ENCODE measurements at places on chromosomes 7 and 10.

GRCh38 chr7:35420656-35421055 is 166.8 kb upstream of the TBX20 start:
- no peak for DNase-seq
- no peaks in the 10 kb centered on the region for H3K36me3 ChIP-seq
- no peak overlapping the region for H3K4me3 ChIP-seq

GRCh38 chr7:31084226-31084625 is 32.1 kb downstream of the ADCYAP1R1 start:
- no peaks in the 10 kb centered on the region for H3K4me1 ChIP-seq
- H3K36me3 ChIP-seq = no peaks in the 10 kb centered on the region
- H3K27me3 ChIP-seq = peaks cover 14% of the 10 kb centered on the region
- H3K4me3 ChIP-seq = no peak overlapping the region
- no peak overlapping the region for H3K27ac ChIP-seq

GRCh38 chr10:79221110-79222051 is 125.9 kb upstream of the PPIF start:
- DNase-seq = no peak
- H3K27me3 ChIP-seq = no peaks in the 10 kb centered on the region
- H3K36me3 ChIP-seq = peaks cover 34% of the 10 kb centered on the region
- H3K27ac ChIP-seq = no peak overlapping the region

DNA sequence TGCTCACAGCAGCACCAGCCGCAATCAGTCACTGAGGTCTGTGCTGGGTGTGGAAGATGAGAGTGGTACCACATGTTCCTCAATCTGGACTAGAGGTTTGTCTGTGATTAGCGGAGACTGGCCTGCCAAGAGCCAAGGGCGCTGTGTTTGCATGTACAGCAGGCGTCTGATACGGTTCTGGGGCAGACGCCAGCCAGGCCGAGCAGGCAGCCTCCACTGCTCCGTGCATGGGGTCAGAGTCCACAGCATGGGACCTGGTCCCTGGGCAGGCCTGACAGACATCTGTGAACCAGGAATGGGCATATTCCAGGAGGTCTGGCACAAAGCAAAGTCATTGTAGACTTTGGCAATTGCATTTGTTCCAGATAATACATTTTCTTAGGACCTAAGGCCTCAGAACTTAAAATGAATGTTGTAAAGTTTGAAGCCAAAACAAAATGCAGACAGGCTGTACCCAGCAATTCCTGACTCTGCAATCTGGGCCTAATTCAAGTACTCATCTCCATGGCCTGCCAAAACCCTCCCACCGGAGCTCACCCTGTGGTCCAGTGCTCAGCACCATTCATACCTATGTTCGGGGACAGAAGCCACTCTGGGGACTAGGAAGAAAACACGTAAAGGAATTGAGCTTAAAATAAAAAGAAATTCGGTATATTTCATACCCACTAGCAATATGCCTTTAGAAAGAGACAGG is 50.0 kb upstream of the FAM20C start:
- H3K36me3 ChIP-seq = peaks cover 7% of the 10 kb centered on the region
- no peaks in the 10 kb centered on the region for H3K4me1 ChIP-seq
- H3K4me3 ChIP-seq = no peak overlapping the region

GRCh38 chr7:1357601-1358271 is 101.5 kb downstream of the MICALL2 start:
- H3K36me3 ChIP-seq = no peaks in the 10 kb centered on the region
- H3K4me1 ChIP-seq = no peaks in the 10 kb centered on the region
- no peak for DNase-seq
- no peak overlapping the region for H3K4me3 ChIP-seq
- H3K27me3 ChIP-seq = peaks cover 3% of the 10 kb centered on the region

DNA sequence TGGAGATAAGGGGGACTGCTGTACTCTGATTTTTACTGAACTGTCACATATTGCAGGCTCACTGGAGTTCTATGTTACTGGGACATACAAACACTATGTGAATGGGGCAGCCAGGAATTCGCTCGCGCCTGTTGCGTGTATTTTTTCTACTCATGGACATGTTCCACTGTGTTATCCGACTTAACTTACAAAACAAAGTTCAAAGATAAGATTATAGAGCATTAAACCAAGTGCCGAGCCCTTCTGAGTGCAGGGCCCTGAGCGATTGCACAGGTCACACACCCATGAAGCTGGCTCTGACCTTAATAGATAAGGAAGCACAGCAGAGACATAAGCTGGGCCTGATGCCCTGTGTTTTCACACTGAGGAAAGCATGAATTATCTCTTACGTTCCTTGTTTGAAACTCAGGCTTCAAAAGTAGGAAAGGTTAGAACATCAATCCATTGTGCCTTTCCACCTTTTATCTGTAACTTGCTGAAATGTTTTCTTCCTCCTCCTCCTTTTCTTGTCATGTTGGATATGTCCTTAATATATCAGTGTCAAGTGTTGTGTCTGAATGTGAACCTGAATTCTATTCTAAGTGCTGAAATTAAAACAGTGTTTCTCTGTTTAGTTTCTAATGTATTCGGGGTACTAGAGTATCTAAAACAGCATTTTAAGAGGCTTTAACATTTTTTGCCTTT is 273.8 kb downstream of the AUTS2 start:
- H3K27ac ChIP-seq = no peak overlapping the region
- H3K4me1 ChIP-seq = no peaks in the 10 kb centered on the region
- DNase-seq = no peak
- no peaks in the 10 kb centered on the region for H3K36me3 ChIP-seq
- H3K4me3 ChIP-seq = no peak overlapping the region
- no peaks in the 10 kb centered on the region for H3K27me3 ChIP-seq

DNA sequence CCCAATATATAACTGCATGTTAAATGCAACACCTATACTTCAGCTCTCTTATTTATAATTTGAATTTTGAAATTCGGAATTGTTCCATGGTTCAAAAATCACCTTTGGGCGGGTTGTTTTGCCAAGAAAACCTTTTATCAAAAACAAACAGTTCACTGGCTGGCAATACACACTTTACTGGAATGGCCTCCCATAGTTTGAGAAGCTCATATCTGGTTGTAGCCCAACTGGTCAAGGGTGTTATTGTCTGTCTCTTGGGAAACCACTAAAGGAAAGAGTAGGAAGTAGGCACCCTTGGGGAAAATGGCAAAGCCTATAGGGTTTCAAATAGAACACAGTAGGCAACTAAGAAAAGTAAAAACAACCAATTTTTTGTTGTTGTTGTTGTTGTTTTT is 117.9 kb downstream of the HIPK2 start:
- no peak overlapping the region for H3K27ac ChIP-seq
- no peak overlapping the region for H3K4me3 ChIP-seq
- peaks cover 33% of the 10 kb centered on the region for H3K4me1 ChIP-seq
- H3K27me3 ChIP-seq = no peaks in the 10 kb centered on the region
- no peak for DNase-seq

DNA sequence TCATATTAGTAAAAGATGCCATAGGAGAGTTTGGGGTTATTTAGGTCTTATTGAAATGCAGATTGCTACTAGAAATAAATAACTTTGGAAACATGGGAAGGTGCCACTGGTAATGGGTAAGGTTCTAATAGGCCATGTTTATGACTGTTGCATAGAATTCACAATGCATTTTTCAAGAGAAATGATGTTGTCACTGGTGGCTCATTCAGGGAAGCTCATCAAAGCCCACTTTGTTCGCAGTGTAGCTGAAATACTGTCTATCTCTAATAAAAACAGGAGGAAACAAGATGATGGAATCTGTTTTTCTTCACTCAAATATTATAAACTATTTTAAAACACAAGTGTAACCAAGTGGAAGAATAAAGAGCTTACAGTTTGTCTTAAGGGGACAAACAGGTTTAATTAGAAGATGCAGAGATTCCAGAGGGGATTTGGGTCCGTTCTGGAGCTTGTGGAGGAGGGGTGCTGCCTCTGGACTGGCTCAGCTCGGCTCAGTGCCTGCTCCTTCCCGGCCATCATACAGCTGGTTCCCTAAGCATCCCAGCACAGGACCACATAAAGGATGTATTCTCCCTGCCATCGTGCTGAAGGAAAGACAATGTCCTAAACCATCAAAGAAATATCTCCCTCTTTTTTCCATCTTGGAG is 20.4 kb downstream of the OPALIN start:
- H3K4me3 ChIP-seq = no peak overlapping the region
- peaks cover 2% of the 10 kb centered on the region for H3K27me3 ChIP-seq
- no peaks in the 10 kb centered on the region for H3K36me3 ChIP-seq
- DNase-seq = no peak

DNA sequence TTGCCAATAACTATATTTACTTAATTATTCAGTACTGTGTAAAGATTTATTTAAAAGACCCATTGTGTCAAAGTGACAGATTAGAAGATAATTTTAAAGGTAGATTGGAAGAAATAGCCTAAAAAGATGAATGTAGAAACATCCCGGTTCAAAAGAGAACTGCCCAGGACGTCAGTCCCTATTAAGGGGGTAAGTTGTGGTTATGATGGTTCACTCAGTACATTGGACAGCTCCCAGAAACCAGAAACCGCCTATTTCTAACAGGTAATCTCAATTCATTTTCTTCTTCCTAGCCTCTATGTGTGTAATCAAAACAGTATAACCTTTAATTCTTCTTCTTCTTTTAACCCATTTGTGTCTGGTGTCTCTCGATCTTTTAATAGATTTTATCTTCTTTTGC is 1.5 kb upstream of the FERD3L start:
- no peak for DNase-seq
- no peaks in the 10 kb centered on the region for H3K36me3 ChIP-seq
- no peak overlapping the region for H3K4me3 ChIP-seq
- H3K27ac ChIP-seq = no peak overlapping the region
- H3K4me1 ChIP-seq = no peaks in the 10 kb centered on the region

DNA sequence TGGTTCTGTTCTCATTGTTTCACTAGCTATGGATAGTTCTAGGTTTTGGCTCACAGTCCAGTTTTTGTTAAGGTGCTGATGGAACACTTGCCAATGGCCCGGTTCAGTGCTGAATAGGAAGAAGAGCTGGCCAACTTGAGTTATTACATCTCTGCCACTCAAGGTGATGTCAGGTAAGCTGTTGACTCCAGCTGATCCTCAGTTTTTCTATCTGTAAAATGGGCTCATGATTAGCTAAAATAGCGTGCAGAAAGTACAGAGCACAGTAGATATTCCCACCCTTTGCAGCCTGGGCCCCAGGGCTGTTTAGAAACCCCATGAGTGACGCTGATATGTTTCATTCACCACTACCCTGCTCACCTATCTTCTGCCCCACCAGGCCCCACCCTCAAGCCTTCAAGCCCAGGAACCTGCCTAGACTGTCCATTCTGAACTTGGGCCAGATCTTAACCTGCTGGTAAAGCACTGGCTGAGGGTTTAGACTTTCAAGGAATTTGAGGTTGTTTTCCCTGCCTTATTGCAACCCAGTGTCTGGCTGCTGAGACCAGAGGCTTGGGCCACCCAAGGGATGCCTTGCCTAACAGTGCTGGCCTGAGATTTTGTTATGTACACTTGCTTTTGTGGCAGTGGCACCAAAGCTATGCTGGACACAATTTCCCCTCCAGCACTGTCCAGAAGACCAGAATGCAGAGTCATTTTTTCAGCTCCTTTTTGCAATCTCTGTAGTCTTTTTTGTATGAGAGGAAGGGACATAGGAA is 378.2 kb upstream of the ZMIZ1 start:
- H3K27me3 ChIP-seq = no peaks in the 10 kb centered on the region
- H3K27ac ChIP-seq = no peak overlapping the region
- DNase-seq = no peak
- no peaks in the 10 kb centered on the region for H3K36me3 ChIP-seq
- H3K4me1 ChIP-seq = no peaks in the 10 kb centered on the region

GRCh38 chr10:86392723-86393094 is 26.1 kb upstream of the GRID1 start:
- DNase-seq = no peak
- H3K4me3 ChIP-seq = no peak overlapping the region
- H3K4me1 ChIP-seq = no peaks in the 10 kb centered on the region
- no peaks in the 10 kb centered on the region for H3K36me3 ChIP-seq
- peaks cover 7% of the 10 kb centered on the region for H3K27me3 ChIP-seq

- H3K4me1 ChIP-seq = peaks cover 5% of the 10 kb centered on the region
- H3K36me3 ChIP-seq = no peaks in the 10 kb centered on the region
- peak; percentile 17 for DNase-seq
- peaks cover 23% of the 10 kb centered on the region for H3K27me3 ChIP-seq
- H3K27ac ChIP-seq = no peak within 1 kb of the TSS
These were observed at the start of gene TMEM273 for GRCh38 chr10:49187950-49188761. Gene TMEM273, minus strand, starts transcription at chr10:49188391. Its CDS starts 55 bp downstream, at chr10:49188336.

GRCh38 chr10:49334964-49335363 is 36.0 kb downstream of the C10orf71 start:
- H3K4me3 ChIP-seq = no peak overlapping the region
- DNase-seq = no peak
- H3K27ac ChIP-seq = peak overlapping the region; percentile 73
- H3K4me1 ChIP-seq = peaks cover 14% of the 10 kb centered on the region

GRCh38 chr10:69361303-69361614 is 55.5 kb downstream of the TACR2 start:
- peak overlapping the region; percentile 87 for H3K27ac ChIP-seq
- H3K4me1 ChIP-seq = peaks cover 26% of the 10 kb centered on the region
- H3K27me3 ChIP-seq = no peaks in the 10 kb centered on the region

DNA sequence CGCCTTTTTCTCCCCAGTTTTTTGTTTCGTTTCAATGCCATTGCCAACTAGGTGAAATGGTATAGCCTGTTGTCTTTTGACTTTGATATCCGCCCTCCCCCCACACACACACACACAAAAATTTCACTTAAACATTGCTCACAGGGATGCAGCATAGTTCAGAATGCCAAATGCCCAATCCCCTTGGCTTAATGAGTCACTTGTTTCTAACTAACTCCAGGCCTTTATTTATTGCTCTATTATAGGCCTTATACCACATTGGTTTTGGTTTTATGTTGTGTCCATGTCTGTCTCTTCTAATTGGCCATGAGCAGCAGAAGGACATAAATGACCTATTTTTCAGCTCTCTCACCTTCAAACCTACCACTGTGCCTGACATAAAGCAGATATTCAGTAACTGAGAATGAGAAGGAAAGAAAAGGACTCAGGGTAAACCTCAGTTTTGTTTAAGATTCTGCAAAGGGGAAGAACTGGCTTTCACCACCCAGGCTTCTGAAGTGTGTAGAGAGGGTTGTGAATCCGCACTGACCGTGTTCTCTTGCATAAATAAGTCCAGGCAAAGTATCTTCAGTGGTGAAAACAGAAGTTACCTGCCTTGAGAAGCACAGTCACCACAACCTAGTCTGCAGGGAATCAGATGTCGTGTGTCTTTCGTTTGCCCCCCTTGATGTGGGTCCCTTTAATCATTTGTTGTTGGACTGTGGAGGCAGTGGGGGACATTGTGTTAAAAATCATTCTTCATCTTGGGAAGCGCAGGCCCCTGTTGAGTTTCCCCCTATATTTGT is 139.8 kb downstream of the CELF2 start:
- no peak overlapping the region for H3K27ac ChIP-seq
- H3K4me1 ChIP-seq = peaks cover 100% of the 10 kb centered on the region
- H3K36me3 ChIP-seq = no peaks in the 10 kb centered on the region
- peak; percentile 24 for DNase-seq
- H3K4me3 ChIP-seq = peak overlapping the region; percentile 71

- H3K27ac ChIP-seq = no peak overlapping the region
- no peaks in the 10 kb centered on the region for H3K36me3 ChIP-seq
- H3K27me3 ChIP-seq = peaks cover 10% of the 10 kb centered on the region
- H3K4me3 ChIP-seq = no peak overlapping the region
- H3K4me1 ChIP-seq = no peaks in the 10 kb centered on the region
- DNase-seq = no peak
These were observed 74.7 kb upstream of the INSIG1 start for GRCh38 chr7:155223021-155223420.
